ENCODE measurements at places on chromosomes 12 and 14. TPM values are rescaled to one million over a fixed set of nuclear protein-coding genes. Genes with fewer than 3 reads are reported as not detected.

DNA sequence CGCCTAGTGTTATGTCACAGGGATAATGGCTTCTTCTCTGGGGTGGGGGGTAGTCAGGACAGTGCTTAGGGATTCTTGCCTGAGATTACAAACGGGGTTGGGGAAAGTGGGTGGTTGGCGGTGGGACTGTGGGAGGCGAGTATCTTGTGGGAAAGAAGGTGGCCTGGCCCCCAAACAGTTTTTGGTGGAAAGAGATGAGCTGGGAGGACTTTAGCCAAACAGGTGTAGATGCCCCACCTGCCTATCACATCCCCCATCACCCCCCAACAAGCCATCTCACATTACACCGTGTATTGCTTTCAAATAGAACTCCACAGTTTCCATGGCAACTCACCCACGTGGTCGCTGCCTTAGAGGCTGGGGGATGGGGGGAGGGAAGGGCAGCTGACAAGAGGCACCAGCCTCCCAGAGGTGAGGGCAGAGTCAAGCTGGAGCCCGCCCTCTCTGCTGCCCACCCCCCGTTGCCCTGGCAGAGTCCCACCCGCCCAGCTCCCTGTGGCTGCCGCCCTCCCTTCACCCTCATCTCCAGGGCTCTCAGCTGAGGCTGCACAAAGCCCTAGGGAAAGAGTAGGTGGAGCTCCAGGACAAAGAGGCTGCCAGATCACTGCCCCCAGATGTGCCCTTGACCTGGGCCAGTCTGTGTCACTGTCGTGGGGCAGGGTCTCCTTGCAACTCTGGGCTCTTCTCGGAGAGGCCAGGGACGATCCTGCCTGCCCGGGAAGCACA, 98.3 kb downstream of the LRRC74A start:
- no peak for DNase-seq

DNA sequence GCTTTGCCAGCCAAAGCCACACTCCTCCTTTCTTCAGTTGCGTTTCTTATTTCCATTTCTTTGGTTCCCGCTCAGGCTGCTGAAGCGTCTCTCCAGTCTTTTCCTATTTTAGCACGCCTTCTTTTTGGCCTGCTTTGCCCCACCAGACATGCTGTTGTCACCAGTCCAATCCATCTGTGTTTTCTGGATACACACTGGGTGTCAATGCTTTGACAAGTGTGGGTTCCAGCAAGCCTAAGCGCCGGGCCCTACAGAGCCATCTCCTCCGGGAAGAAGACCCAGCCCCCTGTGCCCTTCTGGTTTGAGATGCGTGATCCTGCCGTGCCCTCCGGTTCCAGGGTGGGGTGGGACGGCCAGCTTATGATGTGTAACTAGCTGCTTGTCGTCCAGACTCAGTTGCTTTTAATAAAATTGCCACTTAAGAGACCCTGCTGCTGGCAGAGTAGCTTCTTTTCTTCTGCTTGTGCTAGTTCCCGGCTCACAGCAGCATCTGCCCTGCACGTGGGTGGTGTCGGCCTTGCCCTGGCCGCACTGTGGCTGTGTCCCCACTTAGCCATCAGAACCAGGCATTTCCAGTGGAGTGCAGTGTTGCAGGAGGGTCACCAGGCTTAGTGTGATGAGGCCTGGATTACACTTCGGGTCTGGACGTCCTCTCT, 29.7 kb downstream of the EML1 start:
- DNase-seq = no peak

DNA sequence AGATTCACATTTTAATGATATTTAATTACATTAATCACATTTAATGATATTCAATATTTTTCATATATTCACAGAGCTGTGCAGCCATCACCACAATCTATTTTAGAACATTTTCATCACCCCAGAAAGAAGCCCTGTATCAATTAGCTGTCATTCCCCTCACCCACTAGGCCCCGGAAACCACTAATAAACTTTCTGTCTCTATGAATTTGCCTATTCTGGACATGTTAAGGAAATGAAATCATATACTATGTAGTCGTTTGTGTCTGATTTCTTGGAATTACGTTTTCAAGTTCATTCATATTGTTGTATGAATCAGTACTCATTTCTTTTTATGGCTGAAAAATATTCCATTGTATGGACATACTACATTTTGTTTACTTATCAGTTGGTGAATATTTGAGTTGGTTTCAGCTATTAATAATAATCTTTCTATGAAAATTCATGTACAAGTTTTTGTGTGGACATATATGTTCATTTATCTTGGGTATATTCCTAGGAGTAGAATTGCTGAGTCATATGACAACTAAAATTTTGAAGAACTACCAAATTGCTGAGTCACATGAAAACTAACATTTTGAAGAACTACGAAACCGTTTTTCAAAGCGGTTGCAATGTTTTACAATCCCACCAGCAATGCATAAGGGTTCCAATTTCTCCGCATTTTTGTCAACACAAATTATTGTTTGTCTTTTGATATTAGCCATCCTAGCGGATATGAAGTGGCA, 11.7 kb upstream of the OTOGL start:
- no peak for DNase-seq

DNA sequence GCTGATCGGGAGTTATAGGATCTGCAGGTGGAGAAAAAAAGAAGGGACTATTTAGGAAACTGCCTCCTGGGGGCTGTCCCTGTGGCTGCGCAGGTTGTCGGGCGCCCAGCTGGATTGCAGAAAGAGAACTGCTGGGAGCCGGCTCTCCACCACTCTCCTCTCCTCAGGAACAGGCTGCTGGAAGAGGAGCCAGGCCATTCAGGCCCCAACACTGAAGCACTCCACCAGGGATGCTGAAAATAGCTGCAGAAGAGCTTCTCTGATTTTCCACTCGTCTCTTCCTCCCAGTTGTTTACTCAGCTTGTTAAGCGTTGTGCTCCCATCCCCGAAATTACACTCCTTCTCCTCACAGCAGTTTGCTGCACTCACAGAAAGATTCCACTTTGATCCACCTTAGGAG, 347.3 kb downstream of the GLT1D1 start:
- DNase-seq = no peak

- no peak for DNase-seq
Observed at GRCh38 chr12:27095346-27095745, 13.0 kb upstream of the C12orf71 start.

DNA sequence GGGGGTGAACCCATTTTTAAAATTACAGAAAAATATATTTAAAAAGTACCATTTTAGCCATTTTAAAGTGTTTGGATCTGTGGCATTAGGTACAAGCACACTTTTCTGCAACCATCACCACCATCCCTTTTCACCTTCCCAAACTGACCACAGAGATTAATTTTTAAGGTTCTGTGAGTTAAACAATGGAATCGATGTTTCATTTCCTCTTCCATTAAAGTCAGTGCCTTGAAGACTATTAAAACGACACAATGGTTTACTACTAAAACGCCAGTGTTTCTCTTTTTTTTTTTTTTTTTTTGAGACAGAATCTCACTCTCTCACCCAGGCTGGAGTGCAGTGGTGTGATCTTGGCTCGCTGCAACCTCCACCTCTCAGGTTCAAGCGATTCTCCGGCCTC, 78.1 kb upstream of the GPR68 start:
- no peak for DNase-seq

The FGD6 gene
- 8.7 TPM for polyA plus RNA-seq

DNA sequence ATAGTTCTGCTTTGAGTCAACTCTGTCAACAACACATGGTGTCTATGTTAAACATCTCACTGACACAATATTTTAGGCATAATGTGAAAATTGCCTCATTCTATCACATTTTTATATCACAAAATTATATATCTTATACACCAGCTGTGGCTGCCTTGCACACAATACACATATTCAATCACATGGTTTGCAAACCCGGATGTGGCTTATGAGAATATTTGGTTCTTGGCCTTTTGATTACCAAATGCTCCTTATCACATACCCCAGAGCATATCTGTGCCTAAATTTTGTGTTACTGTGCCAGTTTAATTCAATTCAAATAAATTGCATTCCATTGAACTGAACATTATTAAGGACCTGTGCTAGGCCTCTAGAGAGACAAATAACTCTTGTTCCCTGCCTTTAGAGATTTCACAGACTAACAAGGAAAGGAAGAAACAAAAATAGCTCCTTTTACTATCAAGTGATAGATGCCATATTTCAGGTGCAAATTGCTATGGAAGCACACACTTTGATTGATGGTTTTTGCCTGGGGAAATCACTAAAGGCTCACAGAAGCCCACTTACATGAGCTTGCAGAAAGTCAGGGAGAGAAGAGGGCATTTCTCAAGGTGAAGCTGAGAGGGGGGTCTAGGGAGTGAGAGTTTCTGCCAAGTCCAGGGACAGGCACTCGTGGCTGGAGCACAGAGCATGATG, 63.4 kb downstream of the PPP1R36 start:
- DNase-seq = no peak

- no peak for DNase-seq
Observed at GRCh38 chr14:32007755-32008362, 69.2 kb upstream of the ARHGAP5 start.

GRCh38 chr12:116354950-116355783, 77.7 kb upstream of the MED13L start:
- DNase-seq = no peak

- DNase-seq = no peak
Observed at GRCh38 chr12:52907092-52907810, 2.4 kb upstream of the KRT8 start.

GRCh38 chr14:90846511-90846910, 30.3 kb upstream of the TTC7B start:
- DNase-seq = no peak

The EIF2S3B gene
- polyA plus RNA-seq = 1.6 TPM

The PRIMA1 gene
- 1.4 TPM for polyA plus RNA-seq

The ACSM4 gene
- not detected for polyA plus RNA-seq

The GYS2 gene
- not detected for polyA plus RNA-seq

- DNase-seq = no peak
Observed at GRCh38 chr14:103160321-103161053, 37.2 kb downstream of the TNFAIP2 start.

GRCh38 chr12:108335349-108336119, 3.6 kb downstream of the CMKLR1 start:
- DNase-seq = no peak

GRCh38 chr12:120588948-120589930, 8.0 kb upstream of the POP5 start:
- no peak for DNase-seq

DNA sequence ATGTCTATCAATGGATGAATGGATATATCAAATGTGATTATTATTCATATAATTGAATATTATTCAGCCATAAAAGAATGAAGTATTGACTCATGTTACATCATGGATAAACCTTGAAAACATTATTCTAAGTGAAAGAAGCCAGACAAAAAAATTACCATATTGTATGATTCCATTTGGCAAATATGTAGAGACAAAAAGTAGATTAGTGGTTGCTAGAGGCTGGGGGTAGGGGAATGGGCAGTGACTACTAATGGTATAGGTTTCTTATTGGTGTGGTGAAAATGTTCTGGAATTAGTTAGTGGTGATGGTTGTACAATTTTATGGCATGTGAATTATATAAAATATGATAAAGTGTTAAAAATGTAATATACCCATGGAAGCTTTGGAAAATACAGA, 31.8 kb upstream of the GNS start:
- DNase-seq = no peak

DNA sequence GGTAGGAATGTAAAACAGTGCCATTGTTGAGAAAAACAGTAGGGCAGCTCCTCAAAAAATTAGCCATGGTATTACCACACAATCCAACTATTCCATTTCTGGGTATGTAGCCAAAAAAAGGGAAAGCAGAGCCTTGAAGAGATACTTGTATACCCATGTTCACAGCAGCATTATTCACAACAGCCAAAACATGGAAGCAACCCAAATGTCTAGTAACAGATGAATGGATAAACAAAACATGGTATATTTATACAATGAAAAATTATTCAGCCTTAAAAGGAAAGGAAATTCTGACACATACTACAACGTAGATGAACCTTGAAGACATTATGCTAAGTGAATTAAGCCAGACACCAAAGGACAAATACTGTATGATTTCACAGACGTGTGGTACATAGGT, 67.6 kb upstream of the GNG2 start:
- DNase-seq = no peak

The TMEM253 gene
- 1.0 TPM for polyA plus RNA-seq

DNA sequence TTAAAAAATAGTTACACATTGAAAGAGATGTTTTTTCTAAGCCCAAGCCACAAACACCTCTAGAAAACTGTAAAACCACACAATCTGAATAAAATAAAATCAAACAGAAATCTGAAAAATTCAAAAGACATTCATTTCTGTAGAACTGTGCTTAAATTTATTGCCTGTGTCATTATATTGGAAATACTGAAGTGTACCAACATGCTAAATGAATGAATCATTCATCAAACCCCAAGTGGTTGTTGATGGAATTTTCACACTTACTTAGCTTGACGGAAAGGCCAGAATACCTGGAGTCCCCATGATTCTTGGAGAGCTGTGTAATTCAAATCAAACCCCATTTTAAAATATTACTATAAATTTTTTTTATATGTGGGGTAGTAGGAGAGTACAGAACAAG, 2.7 kb downstream of the KITLG start:
- DNase-seq = no peak

The SLC38A4 gene
- polyA plus RNA-seq = 37.7 TPM

- no peak for DNase-seq
Observed at GRCh38 chr12:84641940-84642545, 270.6 kb downstream of the SLC6A15 start.

DNA sequence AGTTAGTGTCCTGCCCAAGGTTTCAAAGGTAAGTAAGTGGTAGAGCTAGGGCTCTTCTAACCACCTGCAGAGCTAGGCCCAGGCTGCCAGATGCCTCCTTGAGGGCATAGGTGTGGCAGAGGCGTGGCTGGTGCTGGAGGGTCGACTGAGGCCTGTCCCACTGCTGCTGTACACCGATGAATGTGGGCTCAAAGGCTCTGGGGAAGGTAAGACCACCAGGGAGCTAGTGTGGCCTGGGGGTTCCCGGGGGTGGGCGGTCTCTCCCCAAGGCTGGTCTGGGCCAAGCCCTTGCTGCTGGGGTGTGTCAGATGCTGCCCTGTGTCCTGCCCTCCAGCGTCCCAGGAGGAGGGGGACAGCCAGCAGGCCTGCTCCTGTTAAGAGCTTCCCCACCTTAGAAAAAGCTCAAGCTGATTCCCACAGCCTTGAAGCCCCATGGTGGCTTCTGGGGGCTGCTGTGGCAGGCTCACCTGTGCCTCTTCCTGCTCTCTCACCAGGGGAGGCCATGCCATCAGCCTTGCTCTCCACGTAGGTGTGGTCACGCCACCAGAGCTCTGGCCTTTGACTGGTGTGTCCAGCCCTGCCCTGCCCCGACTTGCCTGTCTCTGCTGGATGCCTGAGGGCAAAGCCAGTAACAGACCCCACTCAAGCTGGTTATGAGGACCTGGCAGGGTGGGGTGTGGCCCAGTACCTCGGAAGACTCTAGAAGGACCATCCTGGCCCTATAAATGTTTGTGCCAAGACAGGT, 36.8 kb downstream of the SH2B3 start:
- DNase-seq = no peak

DNA sequence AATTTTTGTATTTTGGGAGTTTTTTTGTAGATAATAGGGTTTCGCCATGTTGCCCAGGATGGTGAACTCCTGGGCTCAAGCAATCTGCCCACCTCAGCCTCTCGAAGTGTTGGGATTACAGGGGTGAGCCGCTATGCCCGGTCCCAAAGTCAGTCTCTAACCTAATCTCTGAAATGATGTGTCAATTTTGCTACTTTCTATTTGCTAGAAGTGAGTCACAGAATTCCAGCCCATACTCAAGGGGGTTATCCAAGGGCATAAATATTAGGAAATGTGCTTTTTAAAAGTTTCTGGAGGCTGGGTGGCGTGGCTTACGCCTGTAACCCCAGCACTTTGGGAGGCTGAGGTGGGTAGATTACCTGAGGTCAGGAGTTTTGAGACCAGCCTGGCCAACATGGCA, 40.5 kb downstream of the RESF1 start:
- DNase-seq = no peak

The MTRFR gene
- polyA plus RNA-seq = 20.3 TPM

- no peak for DNase-seq
Observed at GRCh38 chr14:100994082-100994481, 90.6 kb upstream of the RTL1 start.
